ENCODE measurements at places on chromosomes 11 and 22.

GRCh38 chr11:6611092-6611962, 689 bp downstream of the TAF10 start:
- no peak for DNase-seq

DNA sequence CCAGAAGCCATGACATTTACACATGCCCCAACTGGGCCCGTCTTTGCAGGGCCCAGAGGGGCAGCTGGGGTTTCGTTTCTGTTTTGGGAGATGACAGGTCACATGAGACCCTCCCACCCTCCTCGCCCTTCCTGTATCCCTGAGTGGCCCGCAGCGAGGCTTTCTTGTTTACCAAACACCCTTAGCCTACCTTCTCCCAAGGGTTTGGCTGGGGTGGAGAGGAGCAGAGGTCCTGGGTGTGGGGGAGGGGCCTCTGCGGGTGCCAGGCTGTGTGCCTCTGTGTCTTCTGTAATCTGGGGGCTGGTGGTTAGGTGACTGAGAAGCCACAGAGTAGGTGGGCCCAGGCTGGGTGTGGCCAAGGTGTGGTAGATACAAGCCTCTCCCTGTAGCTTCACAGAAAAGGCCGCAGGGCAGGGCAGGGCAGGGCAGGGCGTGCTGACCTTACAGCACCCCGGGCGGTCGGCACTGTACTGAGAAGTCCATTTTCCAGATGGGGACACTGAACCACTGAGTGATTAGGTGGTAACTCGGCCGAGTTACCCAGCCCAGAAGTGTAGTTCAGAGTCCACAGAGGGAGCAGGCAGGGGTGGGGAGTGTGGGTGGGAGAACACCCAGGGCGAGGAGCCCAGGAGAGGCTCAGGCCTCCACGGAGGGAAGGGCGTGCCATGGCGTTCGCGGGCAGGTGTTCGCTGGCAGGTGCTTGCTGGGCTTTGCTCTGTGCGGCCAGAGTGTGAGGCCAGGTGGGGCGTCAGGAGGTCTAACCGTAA, 8.7 kb downstream of the PRR5 start:
- DNase-seq: no peak

GRCh38 chr11:116831790-116832349, 2.2 kb downstream of the APOC3 start:
- DNase-seq: no peak

- DNase-seq: no peak
These were observed 37.4 kb upstream of the NCR3LG1 start for GRCh38 chr11:17314232-17314547.

- no peak for DNase-seq
These were observed 38.5 kb downstream of the RIBC2 start for GRCh38 chr22:45451972-45452371.

DNA sequence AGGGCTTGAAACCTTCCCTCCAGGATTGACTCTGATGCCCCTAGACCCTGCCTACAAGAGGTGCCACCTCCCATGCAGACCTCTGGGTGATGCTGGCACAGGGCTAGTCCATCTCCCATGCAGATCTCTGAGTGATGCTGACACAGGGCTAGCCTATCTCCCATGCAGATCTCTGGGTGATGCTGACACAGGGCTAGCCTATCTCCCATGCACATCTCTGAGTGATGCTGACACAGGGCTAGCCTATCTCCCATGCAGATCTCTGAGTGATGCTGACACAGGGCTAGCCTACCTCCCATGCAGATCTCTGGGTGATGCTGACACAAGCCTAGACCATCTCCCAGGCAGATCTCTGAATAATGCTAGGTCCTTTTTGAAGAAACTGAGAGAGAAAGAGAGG, 321.7 kb downstream of the NTM start:
- DNase-seq: no peak

DNA sequence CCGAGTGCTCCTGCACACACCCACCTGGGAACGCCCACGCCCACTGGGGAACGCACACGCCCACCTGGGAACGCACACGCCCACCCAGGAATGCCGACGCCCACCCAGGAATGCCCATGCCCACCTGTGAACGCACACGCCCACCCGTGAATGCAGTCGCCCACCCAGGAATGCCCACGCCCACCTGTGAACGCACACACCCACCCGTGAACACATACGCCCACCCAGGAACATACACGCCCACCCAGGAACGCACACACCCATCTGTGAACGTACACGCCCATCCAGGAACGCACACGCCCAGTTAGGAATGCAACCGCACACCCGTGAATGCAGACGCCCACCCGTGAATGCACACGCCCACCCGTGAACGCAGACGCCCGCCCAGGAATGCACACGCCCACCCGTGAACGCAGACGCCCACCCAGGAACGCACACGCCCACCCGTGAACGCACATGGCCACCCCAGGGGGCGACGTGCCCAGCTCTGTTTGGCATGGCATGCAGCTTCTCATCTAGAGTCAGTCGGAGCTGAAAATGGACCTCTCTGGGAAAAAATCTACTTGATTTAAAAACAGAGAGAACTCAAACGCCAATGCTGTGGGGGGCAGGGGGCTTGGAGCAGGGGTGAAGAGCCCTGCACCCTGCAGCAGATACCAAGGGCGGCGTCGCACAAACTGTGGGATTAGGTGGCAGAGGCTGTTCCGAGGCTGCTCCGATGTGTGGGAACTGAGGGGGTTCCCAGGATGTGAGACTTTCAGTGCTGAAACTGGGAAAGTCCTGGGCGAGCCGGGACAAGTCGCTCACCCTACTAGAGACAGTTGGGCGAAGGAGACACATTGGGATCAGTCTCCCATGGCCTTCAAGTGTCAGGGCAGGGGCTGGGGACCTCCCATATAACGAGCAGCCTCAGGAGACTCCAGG, 83.3 kb downstream of the MYEOV start:
- DNase-seq: no peak

DNA sequence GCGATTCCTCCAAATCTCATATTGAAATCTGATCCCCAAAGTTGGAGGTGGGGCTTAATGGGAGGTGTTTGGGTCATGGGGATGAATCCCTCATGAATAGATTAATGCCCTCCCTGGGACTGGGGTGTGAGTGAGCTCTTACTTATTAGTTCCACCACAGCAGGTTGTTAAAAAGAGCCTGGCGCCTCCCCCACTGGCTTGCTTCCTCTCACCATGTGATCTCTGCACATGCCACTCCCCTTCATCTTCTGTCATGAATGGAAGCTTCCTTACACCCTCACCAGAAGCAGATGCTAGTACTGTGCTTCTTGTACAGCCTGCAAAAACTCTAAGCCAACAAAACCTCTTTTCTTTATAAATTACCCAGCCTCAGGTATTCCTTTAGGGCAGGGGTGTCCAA, 8.8 kb downstream of the RRAS2 start:
- no peak for DNase-seq
